ENCODE measurements at places on chromosomes 13 and 19.

DNA sequence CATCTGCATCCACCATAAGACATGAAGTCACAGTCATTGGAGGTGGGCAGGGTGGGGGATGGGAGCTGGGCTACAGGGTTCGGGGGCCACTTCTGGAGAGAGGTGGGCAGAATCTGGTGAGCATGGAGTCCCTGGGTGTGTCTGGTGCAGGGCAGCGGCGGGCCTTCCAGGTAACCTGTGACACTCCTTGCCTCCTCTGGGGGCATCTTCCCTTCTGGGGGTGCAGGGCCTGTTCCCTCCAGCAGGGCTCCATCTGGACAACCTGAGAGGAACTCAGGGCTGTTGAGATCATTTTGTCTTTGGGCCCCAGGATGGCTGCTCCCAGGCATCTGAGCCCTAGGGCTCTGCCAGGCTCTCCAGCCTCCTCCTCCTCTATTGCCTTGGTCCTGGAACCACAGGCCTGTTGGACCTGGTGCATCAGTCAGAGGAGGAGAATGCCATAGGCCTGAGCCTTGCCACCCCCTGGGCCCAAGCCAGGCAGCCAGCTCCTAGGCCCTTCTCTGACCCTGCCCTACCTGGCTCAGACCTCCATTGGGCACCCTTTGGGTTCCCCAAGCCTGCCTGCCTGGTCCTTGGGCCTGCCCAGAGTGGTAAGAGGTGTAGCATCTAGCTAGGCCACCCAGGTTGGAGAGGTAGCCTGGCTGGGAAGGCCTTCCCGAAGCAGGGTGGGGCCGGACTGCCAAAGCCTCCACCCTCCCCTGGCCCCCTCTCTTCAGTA lies 13.4 kb downstream of the LYL1 start:
- DNase-seq = no peak

DNA sequence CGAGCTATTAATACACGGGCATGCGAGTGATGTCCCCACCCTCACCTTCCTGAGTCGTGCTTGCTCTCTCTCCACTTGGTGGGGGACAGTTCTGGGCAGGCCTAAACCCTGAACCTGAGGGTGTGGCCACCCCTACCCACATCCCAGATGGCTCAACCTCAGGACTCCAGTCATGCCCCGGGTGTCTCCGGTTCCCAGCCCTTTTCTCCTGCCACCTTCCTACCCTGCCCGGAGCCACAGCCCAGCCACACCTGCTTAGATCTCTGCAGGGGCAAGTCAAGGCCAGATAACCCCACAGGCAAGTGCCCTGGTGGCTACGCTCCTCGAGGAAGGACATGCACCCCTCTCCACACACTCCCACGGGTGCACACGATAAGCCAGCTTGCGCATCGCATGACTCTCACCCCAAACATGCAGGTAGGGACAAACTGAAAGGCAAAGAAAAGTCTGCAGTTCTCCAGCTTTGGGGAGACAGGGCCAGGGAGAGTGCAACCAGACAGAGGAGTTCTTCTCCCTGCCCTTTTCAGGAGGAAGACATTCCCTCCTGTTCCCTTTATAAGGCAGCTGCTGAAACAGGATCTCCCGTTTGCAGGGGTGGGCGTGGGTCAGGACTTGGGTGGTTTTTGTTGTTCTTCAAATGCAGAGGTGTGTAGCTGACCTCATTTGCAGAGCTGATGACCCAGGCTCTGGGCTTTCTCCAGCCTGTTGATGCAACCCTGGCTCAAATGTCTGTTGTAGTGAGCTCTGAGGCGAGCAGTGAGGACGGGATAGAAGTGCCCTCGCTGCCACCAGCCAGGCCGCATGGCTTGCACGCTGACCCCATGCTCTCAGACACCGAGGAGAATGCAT lies 88.6 kb downstream of the DPF1 start:
- no peak for DNase-seq

- no peak for DNase-seq
Measured at GRCh38 chr13:95787356-95788099, 110.6 kb downstream of the DNAJC3 start.

DNA sequence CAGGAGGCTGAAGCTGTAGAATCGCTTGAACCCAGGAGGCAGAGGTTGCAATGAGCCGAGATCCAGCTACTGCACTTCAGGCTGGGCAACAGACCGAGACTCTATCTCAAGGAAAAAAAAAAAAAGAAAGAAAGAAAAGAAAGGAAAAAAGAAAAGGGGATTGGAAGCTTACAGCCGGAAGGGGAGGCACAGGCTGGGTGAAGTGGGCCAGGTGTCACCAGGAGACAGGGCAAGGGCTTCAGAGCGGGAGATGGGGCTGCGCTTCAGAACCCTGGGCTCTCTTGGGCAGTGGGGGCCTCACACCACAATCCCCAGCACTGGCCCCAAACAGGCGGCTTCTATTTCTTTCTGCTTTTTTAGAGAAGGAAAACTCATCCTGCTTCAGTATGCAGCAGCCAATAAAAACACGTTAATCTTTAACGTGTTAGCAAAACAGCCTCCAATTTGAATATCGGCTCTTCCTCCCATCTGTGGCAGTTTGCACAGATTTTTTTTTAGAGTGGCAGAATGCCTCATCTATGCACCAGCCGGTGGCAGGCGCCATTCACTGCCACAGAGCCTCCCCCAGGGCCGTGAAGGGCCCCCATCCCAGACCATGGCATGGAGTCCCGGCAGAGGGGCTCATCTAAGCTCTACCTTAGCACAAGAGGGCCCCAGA lies 46.6 kb upstream of the C19orf12 start:
- no peak for DNase-seq

GRCh38 chr13:52994865-52995264 lies 33.7 kb upstream of the OLFM4 start:
- no peak for DNase-seq

GRCh38 chr13:45011198-45011597 lies 21.9 kb downstream of the GPALPP1 start:
- DNase-seq = no peak

GRCh38 chr19:51398096-51398704 lies 7.8 kb upstream of the C19orf84 start:
- DNase-seq = no peak

DNA sequence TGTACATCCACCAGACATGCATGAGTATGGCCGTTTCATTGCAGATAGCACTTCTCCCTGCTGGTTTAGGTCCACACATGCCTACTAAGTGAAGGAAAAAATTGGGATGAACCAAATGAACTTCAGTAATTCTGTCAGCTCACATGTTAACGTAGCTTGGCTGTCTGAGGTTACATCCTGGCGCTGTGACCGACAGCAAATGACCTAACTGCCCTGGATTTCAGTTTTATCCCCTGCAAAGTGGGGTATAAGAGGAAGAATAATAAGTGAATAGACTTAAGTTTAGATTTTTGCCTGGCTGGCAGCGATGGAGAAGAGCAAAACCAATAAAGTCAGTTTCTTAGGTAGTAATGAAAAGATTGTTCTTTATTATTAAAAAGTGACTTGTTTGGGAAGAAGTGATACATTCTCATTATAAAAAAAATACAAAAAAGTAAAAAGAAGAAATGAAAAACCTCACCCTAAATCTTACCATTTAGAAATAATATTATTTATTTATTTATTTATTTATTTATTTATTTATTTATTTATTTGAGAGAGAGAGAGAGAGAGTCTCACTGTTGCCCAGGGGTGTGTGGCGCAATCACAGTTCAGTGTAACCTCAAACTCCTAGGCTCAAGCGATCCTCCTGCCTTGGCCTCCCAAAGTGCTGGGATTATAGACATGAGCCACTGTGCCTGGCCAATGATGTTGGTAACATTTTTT lies 4.2 kb upstream of the RNF113B start:
- DNase-seq = no peak

GRCh38 chr13:87669379-87669978 lies 1.7 kb upstream of the SLITRK5 start:
- no peak for DNase-seq
